ENCODE measurements at places on chromosomes 1 and 21.

DNA sequence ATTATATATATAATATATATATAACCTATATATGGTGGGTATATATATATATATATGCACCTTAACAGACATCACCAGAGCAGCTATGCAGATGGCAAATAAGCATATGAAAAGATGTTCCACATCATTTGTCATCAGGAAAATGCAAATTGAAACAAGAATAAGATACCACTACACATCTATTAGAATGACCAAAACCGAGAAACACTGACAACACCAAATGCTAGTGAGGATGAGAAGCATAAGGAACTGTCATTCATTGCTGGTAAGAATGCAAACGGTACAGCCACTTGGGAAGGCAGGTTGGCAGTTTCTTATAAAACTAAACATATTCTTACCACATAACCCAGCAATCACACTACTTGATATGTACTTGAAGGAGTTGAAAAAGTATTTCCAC, 219.8 kb upstream of the PRMT6 start:
- no peak for DNase-seq

GRCh38 chr1:228362141-228362883, 44.3 kb downstream of the TRIM11 start:
- no peak for DNase-seq

DNA sequence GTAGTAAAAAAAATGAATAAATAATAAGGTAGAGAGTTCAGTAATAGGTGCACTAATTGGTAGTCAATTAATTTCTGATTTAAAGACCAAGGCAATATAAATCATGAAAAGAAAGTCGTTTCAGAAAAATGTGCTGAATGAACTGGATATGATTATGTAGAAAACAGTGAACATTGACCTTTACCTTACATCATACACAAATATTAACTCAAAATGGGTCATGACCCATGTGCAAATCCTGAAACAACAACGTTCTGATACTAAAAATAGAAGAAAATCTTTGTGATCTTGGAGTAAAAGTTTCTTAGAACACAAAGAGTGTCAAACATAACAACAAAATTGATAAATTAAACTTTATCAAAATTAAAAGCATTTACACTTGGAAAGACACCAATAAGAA, 39.1 kb downstream of the COL11A1 start:
- no peak for DNase-seq

DNA sequence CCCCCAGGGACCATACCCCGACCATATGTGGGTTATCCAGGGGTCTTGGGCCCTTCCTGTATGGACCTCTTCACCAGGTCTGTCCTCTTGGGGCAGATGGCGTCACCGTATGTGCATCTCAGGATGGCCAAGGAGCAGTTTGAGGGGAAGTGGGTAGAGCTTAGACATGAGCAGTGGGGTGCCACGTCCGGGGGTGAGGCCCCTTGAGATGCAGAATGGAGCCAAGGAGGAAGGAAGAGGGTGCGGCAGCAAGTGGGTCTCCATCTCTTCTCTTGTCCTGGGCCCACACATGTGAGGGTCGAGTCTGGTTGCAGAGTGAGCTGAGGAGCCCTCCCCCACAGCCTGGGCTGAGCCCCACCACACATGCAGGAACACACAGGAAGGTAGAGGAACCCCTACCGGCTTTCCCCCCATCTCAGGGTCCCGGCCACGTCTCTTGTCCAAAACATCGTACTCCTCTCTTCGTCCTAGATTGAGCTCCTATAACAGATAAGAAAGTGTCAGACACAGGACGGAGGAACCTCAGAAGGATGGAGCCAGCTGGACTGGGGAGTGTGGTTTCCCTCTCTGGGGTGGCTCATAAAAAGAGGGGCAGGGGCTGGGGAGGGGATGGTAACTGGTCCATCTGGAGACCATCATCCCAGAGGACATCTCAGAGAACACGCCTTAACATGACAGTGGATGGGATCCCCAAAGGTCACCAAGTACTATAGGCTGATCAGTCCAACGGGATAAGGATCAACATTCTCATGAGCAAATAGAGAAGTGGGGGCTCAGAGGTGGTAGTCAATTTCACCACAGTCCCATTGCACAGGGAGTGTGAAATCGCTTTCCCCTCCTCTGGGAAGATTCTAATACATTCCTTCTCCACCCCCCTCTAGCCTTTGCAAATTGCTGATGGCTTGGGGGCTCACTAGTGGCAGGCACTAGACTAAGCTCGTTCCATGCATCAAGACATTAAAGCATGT, 79.9 kb downstream of the CD247 start:
- no peak for DNase-seq

- no peak for DNase-seq
Measured at GRCh38 chr1:25054526-25055323, 124.6 kb upstream of the RUNX3 start.

DNA sequence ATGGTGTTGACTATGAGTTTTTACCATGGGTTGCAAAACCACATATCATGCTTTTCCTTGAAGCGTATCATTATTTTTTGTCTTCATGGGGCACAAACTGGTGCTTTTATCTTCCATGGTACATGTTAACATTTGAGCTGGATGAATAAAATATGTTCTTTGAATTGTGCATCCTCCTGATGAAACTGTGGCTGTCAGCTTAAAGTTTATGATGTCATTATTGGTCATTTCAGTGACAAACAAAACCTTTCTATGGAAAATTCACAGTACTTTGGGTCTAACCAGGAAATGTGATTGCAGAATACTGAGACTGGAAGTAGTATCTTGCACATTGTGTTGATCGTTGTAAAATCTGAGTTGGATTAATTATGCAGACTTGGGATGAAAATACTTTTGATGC, 291.7 kb upstream of the ZRANB2 start:
- no peak for DNase-seq

GRCh38 chr1:172561252-172561651, 28.3 kb downstream of the SUCO start:
- no peak for DNase-seq

DNA sequence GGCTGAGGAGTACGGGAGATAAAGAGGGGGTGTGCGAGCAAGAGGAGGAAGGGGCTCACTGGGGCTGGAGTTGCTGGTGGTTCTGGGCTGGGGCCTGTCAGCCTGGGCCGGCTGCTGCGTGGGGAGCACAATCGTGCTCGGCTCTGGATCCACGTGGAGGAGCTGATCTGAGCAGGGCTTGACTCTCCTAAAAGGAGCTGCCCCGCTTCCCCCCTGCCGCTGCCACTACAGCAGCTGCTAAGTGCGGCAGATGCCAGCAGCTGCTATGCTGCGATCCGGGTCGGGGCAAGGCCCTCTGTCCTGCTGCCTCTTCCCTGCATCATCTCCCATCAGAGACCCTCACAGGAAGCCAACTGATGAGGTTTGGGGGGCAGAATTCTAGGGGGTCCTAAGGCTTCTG, 165.9 kb downstream of the PCBP3 start:
- no peak for DNase-seq

DNA sequence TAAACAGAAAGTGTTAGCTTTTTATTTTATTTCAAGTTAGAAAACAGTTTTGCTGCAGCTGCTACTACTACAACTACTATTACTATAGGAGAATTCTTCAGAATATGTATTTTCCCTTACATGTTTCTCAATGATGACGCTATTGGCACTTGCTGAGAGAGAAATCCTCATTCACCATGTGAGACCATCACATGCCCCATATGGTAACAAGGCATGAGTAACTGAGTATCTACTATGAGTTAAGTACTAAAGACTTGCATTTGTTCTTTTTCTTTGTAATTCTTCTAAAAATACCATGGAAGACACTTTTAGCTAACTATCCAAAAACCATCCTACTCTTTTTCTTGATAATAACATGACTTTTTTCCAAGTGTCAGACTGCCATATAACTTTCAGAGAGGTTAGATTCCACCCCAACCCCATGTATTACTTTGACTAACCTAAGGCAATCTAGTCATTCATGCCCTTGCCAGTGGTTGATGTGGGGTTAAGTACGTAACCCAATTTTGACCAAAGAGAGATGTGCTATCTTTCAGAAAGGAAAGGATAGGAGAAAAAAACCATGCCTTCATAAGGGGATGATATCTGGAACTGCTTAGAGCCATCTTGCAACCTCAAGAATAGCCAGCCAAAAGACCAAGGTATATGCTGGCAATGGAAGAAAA, 42.9 kb downstream of the COP1 start:
- DNase-seq, result no peak

GRCh38 chr1:50929376-50929958, 30.6 kb downstream of the FAF1 start:
- DNase-seq, result no peak

DNA sequence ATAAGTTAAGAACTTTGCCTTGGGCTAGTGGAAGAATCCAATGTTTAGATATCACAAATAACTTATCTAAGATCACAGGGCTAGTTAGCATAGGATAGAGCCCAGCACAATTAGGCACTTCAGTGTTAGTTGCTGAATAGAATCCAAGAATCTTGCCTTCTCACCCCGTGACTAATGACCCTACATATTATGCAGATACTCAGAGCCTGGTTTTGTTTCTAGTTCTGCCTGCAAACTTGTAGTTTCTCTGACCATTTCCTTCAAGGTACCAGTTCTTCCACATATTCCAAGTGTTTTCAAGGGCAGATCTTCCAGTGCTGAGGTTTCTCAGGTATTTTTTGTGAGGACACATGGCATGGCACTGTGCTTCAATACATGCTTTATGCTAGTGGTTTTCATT, 239.3 kb downstream of the KCNK2 start:
- DNase-seq, result no peak

All from GM13976 (cell line).